ENCODE measurements at places on chromosomes 3 and 15. TPM values are rescaled to one million over a fixed set of nuclear protein-coding genes. Genes with fewer than 3 reads are reported as not detected.

DNA sequence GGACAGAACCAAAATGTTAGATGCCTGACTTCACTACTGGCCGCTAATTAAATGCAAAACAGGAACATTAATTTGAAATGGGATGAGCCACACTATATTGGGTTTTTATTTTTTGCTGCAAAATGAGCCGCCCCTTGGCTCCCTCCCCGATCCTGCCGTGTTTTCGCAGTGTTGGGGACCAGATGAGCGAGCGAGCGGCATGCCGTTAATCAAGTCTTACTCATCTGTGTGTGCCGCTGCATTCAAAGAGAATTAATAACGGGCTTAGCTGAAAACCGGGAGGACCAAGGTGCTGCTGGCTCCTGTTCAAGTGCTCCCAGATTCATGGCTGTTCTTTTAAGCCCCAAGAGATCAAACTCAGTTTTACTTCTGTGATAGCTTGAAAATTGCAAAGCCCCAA is 20.0 kb downstream of the TAFA4 start:
- DNase-seq: no peak

GRCh38 chr3:14534516-14535191 is 5.5 kb downstream of the GRIP2 start:
- no peak for DNase-seq

- DNase-seq: no peak
These were observed 25.9 kb downstream of the SMAD3 start for GRCh38 chr15:67091071-67091979.

GRCh38 chr3:50582083-50582482 is 12.8 kb downstream of the HEMK1 start:
- no peak for DNase-seq

- no peak for DNase-seq
These were observed 167.8 kb downstream of the CHST2 start for GRCh38 chr3:143287403-143287802.

DNA sequence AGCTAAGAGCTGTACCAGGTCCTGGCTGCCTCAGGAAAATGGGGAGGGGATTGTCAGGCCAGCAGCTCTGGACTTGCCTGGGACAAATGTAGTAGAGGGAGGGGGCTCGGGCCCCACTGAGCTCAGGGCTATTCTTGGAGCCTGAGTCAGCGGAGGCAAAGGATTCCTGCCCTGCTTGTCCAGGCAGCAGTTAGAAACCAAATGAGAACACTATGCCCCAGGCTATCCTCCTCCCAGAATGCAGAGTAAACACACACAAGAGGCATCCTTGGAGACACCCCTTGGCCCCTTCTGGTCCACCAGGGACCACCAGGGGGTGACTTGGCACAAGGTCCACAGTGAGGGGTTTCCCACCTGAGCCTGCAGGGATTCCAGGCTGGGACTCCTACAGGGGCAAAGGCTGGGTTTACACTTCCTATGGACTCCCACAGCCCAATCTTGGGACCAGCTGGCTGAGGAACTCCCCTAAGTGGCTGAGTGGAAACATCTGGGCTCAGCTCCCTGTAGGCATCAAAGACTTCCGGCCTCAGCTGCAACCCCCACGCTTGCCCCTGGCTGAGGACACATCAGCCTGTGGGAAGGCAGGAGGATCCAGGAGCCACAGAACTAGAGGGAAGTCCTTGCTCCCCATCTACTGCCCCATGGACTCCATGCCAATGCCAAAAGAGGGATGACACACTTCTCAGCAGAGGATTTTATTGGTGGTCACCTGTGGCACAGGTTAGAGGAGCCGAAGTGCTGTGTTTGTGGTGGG is 3.4 kb upstream of the COL7A1 start:
- DNase-seq: peak; percentile 63

GRCh38 chr3:13595485-13595884 is 46.6 kb downstream of the FBLN2 start:
- no peak for DNase-seq

- no peak for DNase-seq
These were observed 130.3 kb downstream of the DTWD1 start for GRCh38 chr15:49751191-49751590.

GRCh38 chr3:120161902-120162301 is 67.7 kb upstream of the GSK3B start:
- DNase-seq: no peak

GRCh38 chr15:60044636-60045270 is 40.6 kb downstream of the FOXB1 start:
- DNase-seq: no peak

GRCh38 chr3:185793381-185793780 is 31.5 kb downstream of the IGF2BP2 start:
- DNase-seq: no peak

- no peak for DNase-seq
These were observed 18.8 kb downstream of the PSTPIP1 start for GRCh38 chr15:77013776-77014131.

DNA sequence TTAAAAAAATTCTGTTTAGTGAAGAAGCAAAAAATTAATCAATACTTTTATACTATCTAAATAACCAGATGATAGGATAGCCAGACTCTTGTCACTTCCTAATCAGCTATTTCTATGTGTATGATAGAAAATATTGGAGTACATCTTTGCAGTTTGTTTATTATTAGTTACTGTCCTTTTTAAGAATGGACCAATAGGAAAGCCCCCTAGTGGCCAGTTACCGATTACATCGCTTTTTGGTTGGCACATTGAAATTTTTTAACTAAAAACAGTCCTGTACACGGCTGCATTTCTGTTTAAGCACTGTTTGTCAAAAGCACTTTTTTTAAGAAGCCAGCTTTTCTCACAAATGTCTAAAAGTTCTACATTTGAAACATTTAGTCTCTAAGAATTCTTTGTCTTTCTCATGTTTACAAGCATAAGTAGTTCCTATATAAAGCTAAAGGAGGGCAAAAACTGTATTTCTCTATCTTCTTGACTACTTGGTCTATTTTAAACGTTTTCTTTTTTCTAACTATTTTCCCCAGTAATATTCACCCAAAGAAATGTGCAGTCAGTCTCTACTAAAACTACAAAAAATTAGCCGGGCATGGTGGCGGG is 253.2 kb upstream of the LRTM1 start:
- no peak for DNase-seq

DNA sequence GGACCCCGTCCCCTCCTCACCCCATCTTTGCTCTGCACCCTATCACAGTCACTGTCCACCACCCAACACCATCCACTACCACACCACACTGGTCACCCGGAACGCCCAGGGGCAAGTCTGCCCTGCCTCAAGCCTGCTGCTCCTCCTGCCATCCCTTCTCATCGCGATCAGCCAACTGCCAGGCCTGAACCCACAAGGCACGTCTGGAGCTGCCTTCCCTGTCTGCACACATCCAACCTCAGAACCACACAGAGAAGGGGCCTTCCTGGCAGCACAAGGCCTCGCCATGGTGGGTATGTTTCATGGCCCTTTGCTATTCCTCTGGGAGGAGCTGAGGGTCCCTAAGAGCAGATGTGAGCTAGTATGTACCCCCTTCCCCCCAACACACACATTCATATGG is 3.4 kb upstream of the DUSP7 start:
- DNase-seq: no peak

- no peak for DNase-seq
These were observed 695.4 kb downstream of the FHIT start for GRCh38 chr3:60555686-60556354.

GRCh38 chr3:44414517-44415090 is 62.9 kb downstream of the ZNF445 start:
- no peak for DNase-seq

- no peak for DNase-seq
These were observed 7.3 kb downstream of the TMCO5A start for GRCh38 chr15:37941779-37942178.

- no peak for DNase-seq
These were observed 36.0 kb downstream of the MNS1 start for GRCh38 chr15:56428821-56429458.

DNA sequence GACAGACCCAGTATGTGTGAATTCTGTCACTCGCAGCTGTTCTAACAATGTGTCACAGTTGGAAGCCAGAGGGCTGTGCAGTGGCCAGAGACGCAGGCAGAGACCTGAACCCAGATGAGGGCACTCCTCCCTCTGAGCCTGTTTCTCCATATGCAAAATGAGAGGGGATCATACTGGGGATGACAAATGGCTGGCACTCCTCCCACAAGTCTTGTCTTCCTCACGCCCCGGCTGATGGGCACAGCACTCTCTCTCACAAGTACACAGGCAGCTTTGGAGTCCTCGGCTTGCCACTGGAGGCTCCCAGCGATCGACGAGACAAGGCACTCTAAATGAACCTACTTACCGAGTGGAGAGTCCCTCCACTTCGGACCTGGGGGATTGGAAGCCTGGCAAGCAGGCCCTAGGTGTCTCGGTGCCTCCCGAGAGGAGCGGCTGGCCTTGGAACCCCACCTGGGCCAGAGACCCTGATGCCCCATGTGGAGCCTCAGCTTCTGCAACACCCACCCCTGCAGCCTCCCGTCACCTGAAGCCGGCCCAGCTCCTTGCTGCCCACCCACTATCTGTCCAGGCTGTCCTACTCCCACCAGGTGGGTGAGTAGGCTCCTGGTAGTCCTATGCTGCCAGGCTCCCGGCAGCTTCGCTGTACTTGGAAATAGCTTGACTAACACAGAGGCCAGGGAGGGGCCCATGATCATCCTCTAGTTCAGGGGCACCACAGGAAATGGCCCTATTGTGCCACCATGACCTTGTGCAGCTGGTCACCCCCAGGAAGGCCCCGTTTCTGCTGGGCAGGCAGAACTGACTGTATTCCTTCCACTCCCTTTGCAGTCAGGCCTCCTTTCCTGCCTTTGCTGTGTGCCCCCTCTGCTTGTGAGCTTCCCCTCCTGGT is 65.0 kb upstream of the IQSEC1 start:
- no peak for DNase-seq

DNA sequence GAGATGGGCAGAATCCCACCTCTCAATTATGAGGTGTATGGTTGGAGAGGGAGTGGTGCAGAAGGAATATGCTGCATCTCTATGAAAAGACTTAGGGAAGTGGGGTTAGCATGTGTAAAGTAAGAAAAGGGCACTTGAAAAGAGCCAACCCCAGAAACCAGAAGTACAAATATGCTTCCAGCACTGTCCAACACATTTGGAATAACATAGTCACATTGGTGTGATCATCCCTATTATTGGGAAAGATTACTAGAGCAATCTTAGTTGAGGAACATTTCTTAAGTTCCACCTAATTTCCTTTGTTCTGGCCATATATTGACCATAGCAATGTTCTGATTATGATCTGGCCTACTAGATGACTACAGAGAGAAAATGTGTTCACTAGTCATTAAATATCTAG is 34.3 kb downstream of the HMG20A start:
- DNase-seq: no peak

- no peak for DNase-seq
These were observed 195.4 kb downstream of the GOLGA6L6 start for GRCh38 chr15:20346082-20346805.

DNA sequence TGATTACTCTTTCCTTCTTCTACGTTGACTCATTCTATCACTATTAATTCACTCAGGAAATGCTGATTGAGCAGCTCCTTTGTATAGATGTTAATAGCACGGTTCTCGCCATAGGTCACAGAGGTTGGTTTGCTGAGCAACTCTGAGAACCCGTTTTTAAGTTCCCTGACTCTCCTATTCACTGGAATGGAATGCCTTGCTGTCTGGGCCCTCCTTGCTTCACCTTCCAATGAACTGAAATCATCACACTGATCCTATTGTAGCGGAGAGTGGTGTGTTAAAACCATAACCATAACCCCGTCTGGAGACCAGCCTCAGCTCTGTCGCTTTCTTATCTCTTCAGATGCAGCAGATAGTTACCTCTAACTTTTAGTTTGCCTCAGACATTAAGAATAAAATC is 323.6 kb downstream of the GABRB3 start:
- DNase-seq: no peak

GRCh38 chr15:66023311-66023972 is 154.2 kb downstream of the RAB11A start:
- no peak for DNase-seq

DNA sequence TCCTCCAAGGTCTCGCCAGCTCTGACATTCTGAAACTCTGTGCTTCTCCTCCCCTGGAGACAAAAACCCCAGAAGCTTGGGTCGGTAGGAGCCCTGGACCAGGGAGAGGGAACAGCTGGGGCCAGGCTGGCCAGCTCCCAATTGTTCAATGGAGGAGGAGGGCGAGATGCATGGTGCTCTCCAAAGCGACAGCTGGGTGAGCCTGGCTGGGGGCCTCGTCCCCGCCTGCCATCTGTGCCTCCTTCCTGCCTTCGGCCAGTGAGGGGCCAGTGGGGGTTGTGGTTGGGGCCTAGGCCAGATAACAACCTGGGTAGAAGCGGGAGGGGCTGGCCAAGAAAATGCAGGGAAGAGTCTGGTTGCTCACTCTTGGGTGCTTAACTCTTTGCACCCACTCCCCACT is 79.4 kb downstream of the CORO2B start:
- no peak for DNase-seq

DNA sequence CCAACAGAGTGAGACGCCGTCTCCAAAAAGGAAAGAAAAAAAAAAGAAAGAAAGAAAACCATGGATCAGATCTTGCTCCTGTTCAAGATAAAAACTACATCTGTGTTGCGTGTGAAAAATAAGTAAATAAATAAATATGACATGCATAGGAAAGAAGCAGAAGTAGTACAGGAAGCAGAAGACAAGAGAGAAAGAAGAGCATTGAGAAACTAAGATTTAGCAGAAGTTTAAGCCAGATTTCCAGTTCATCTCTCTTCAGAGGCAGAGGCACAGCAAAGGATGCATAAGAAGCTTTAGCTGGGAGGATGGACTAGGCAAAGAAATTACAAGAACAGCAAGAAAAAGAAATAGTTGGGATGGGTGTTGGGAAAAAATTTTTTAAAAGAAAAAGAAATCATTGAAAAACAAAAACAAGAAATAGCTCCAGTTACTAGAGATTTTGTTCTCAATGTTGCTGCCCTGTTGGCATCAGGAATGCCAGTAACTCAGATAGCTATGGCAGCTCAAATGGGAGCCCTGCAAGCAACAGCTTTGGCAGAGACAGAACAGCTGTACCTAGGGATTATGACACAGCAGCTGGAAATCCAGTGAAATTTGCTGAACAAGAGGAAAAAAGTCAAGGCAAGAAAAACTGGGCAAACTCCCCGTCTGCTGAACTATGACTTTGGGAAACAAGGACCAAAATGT is 17.3 kb downstream of the AP3S2 start:
- DNase-seq: no peak

DNA sequence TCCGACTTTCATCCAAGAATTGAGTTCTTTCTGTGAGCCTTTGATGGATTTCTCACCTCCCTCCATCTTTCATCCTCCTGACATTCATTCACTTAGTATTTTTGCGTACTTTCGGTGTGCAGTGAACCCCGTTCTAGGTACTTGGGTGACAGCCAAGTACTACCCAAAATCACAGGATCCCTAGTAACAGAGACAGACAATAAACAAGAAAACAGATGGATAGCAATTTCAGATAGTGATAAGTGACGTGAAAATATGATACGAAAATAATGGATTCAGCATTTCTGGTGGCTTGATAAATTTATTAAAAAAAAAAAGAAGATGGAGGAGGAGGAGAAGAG is 264 bp upstream of the CMTM6 start:
- DNase-seq: no peak

The SLC2A2 gene
- polyA plus RNA-seq: 18.7 TPM

The PSTPIP1 gene
- 1.0 TPM for polyA plus RNA-seq

The SCN11A gene
- polyA plus RNA-seq: 1.0 TPM

The CHRNA5 gene
- 4.3 TPM for polyA plus RNA-seq

The ROPN1B gene
- polyA plus RNA-seq: 1.1 TPM

The C3orf18 gene
- 19.6 TPM for polyA plus RNA-seq

The GPR27 gene
- polyA plus RNA-seq: 11.2 TPM

The IL1RAP gene
- polyA plus RNA-seq: 18.3 TPM

The ITGA11 gene
- polyA plus RNA-seq: 4.4 TPM

The VPS13C gene
- polyA plus RNA-seq: 36.5 TPM

The CPLX3 gene
- polyA plus RNA-seq: not detected

The SLC15A2 gene
- polyA plus RNA-seq: 18.2 TPM

Measured in renal cortex interstitium (tissue), 15 donors.